ENCODE measurements at places on chromosomes 2 and 18. TPM values are rescaled to one million over a fixed set of nuclear protein-coding genes. Genes with fewer than 3 reads are reported as not detected.

DNA sequence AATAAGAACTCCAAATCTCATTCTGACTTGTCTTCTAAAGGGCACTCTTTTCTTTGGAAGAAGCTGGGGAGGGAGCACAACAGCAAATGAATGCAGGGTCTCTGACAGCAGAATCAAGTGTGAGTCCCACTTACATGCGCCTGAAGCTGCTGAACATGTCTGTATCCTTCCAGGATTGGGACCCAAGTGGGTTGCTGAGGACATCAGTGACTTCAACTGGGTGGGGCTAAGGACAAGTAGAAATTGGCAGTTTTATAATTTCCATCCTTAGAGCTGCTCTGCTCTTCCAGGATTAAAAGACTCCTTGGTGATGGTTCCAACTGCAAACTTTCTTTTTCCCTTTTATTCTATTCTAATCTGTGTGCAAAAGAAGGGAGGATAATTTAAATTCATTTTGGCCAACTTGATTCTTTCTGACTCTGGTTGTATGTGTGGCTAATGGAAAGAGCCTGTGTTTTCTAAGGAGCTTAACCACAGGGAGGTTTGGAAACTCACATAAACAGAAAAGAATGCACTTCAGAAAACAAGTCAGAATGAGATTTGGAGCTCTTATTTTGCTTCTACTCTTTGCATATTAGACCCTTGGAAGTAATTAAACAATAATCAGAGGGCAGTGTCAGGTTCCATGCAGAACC is 20.6 kb downstream of the ANTXR1 start:
- H3K36me3 ChIP-seq = no peaks in the 10 kb centered on the region
- DNase-seq = no peak
- no peak overlapping the region for H3K27ac ChIP-seq
- H3K27me3 ChIP-seq = peaks cover 56% of the 10 kb centered on the region
- no peaks in the 10 kb centered on the region for H3K4me1 ChIP-seq
- H3K4me3 ChIP-seq = no peak overlapping the region

The KLHL14 gene
- total RNA-seq = not detected

DNA sequence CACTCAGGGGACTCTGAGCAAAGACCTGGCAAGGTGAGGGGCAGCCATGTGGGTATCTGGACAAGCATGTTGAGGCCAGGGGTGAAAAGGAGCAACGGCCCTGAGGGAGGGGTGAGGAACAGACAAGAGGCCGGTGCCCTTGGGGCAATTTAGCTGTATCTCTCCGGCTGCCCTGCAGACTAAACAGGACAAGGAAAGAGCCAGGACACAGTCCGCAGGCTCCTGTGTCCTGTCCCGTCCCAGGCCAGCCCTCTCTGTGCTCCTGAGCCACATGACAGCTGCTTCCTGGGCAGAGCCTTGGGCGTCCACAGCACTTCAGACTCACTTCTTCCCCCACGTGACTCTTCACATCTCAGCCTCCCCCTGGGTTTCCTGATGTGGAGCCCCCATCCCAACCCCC is 206.1 kb downstream of the KLHL29 start:
- no peak overlapping the region for H3K4me3 ChIP-seq
- no peaks in the 10 kb centered on the region for H3K4me1 ChIP-seq

DNA sequence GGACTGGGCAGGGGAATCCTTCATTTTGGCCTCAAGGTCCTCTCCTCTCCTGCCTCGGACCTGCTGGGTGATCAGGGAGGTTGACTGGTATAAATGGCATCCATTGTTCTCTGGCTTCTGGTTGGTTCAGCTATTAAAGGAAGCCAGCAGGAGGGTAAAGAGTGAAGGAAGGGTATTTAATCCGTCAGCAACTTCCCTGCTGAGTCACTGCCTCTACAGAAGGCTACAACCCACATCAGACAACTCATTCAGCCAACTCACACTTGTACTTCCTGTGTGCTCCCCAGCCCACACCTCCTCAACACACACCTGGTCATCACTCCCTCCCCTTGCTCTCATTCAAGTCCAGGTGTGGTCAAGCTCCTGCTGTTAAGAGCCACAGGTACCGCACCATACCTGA is 68.3 kb upstream of the MRPS9 start:
- no peaks in the 10 kb centered on the region for H3K36me3 ChIP-seq
- no peak for DNase-seq
- H3K4me3 ChIP-seq = no peak overlapping the region
- no peak overlapping the region for H3K27ac ChIP-seq

DNA sequence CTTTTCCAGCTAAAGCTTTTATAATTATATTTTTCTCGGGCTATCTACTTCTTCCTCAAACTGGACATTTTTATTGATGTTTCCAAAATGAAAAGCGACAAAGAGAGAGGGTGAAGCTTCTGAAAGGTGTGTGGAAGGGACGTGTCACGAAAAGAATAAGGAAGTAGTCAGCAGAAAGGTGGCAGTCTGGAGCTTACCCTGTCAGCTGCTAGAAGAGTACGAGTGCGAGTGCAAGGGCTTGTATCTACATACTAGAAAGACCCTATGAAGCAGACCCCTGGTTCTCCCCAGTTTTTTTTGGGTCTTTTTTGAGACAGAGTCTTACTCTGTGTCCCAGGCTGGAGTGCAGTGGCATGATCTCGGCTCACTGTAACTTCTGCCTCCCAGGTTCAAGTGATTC is 14.6 kb downstream of the FHL2 start:
- H3K36me3 ChIP-seq = peaks cover 6% of the 10 kb centered on the region
- H3K4me1 ChIP-seq = peaks cover 6% of the 10 kb centered on the region
- DNase-seq = no peak
- H3K27me3 ChIP-seq = no peaks in the 10 kb centered on the region
- H3K27ac ChIP-seq = no peak overlapping the region

GRCh38 chr2:127663566-127664064 is 11.7 kb downstream of the LIMS2 start:
- H3K27me3 ChIP-seq = peaks cover 58% of the 10 kb centered on the region
- no peak overlapping the region for H3K4me3 ChIP-seq
- peaks cover 3% of the 10 kb centered on the region for H3K4me1 ChIP-seq
- H3K36me3 ChIP-seq = no peaks in the 10 kb centered on the region
- DNase-seq = no peak
- no peak overlapping the region for H3K27ac ChIP-seq

DNA sequence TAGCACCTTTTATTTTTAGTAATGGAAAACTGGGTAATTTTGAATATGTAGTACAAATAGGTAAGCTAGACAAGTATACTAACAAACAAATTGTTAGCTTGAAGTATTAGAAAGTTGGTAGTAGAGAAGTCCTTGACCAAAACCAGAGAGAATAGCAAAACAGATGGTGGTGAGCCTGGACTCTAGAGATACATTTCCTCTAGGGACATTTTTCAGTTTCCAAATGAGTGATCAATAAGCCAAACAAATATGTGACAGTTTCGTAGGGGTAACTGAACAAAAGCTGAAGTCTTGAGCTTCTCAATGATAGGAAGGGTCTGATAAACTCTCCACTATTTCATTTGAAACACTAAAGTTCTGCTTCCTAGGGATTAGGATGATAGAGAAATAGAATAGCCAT is 692.0 kb upstream of the FAM98A start:
- H3K36me3 ChIP-seq = no peaks in the 10 kb centered on the region
- no peaks in the 10 kb centered on the region for H3K4me1 ChIP-seq
- no peak for DNase-seq
- no peak overlapping the region for H3K27ac ChIP-seq
- H3K4me3 ChIP-seq = no peak overlapping the region

- peak overlapping the region; percentile 97 for H3K27ac ChIP-seq
- no peaks in the 10 kb centered on the region for H3K27me3 ChIP-seq
- no peak for DNase-seq
- peaks cover 25% of the 10 kb centered on the region for H3K36me3 ChIP-seq
- H3K4me1 ChIP-seq = peaks cover 51% of the 10 kb centered on the region
- H3K4me3 ChIP-seq = peak overlapping the region; percentile 98
Measured at GRCh38 chr2:207164006-207164831, 1.5 kb downstream of the KLF7 start.

GRCh38 chr2:175836361-175836760 is 165.7 kb downstream of the LNPK start:
- no peaks in the 10 kb centered on the region for H3K36me3 ChIP-seq
- H3K4me3 ChIP-seq = no peak overlapping the region
- H3K27ac ChIP-seq = no peak overlapping the region
- DNase-seq = no peak
- no peaks in the 10 kb centered on the region for H3K4me1 ChIP-seq

GRCh38 chr18:63179422-63179821 is 140.1 kb downstream of the BCL2 start:
- no peak for DNase-seq
- no peak overlapping the region for H3K4me3 ChIP-seq
- H3K36me3 ChIP-seq = peaks cover 49% of the 10 kb centered on the region
- peaks cover 43% of the 10 kb centered on the region for H3K4me1 ChIP-seq
- H3K27me3 ChIP-seq = no peaks in the 10 kb centered on the region
- H3K27ac ChIP-seq = no peak overlapping the region

- peaks cover 41% of the 10 kb centered on the region for H3K4me1 ChIP-seq
- peak overlapping the region; percentile 77 for H3K4me3 ChIP-seq
- H3K36me3 ChIP-seq = peaks cover 40% of the 10 kb centered on the region
Measured at GRCh38 chr18:79515944-79516351, 120.2 kb downstream of the NFATC1 start.

GRCh38 chr2:960061-960736 is 9.6 kb downstream of the SNTG2 start:
- no peak overlapping the region for H3K4me3 ChIP-seq
- no peak for DNase-seq
- no peak overlapping the region for H3K27ac ChIP-seq
- peaks cover 9% of the 10 kb centered on the region for H3K27me3 ChIP-seq
- H3K36me3 ChIP-seq = no peaks in the 10 kb centered on the region

- H3K27ac ChIP-seq = no peak overlapping the region
- H3K4me1 ChIP-seq = no peaks in the 10 kb centered on the region
- no peak for DNase-seq
- no peaks in the 10 kb centered on the region for H3K36me3 ChIP-seq
- no peaks in the 10 kb centered on the region for H3K27me3 ChIP-seq
Measured at GRCh38 chr18:72973841-72974240, 106.1 kb upstream of the NETO1 start.

The DRC1 gene
- total RNA-seq = not detected

The TFPI gene
- total RNA-seq = 0.50 TPM

The CIDEA gene
- not detected for total RNA-seq

The SPEG gene
- total RNA-seq = not detected

GRCh38 chr18:13521418-13521817 is 204.9 kb downstream of the FAM210A start:
- H3K4me1 ChIP-seq = no peaks in the 10 kb centered on the region
- no peak overlapping the region for H3K27ac ChIP-seq
- H3K36me3 ChIP-seq = peaks cover 17% of the 10 kb centered on the region

GRCh38 chr18:55268628-55269275 is 309.5 kb upstream of the CCDC68 start:
- no peak for DNase-seq
- no peak overlapping the region for H3K4me3 ChIP-seq
- H3K27ac ChIP-seq = peak overlapping the region; percentile 70
- H3K36me3 ChIP-seq = peaks cover 9% of the 10 kb centered on the region
- no peaks in the 10 kb centered on the region for H3K27me3 ChIP-seq
- peaks cover 23% of the 10 kb centered on the region for H3K4me1 ChIP-seq

The GCG gene
- not detected for total RNA-seq

DNA sequence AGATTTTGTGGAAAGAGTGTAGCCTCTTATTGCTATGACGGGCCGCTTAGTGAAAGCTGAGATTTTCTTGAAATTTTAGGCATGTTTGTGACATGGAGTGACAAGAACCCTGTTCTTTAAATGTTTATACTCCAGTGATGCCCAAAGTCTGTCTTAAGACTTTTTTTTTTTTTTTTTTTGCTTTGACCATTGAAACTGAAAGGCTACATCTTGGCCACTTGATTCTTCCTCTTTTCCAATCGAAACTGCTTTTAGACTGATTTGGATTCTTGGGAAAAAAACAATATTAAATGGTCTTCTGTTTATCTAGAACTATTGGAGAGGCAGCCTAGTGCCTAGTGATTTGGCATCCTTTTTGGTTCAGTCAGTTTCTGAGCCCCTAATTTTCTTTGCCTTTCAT is 2.4 kb upstream of the SLC8A1 start:
- peaks cover 3% of the 10 kb centered on the region for H3K36me3 ChIP-seq
- H3K4me1 ChIP-seq = peaks cover 22% of the 10 kb centered on the region
- peaks cover 45% of the 10 kb centered on the region for H3K27me3 ChIP-seq
- H3K27ac ChIP-seq = no peak overlapping the region
- DNase-seq = no peak
- H3K4me3 ChIP-seq = no peak overlapping the region

The SPDYA gene
- total RNA-seq = 1.8 TPM

GRCh38 chr18:50494569-50494968 is 65.3 kb upstream of the MAPK4 start:
- peaks cover 3% of the 10 kb centered on the region for H3K27me3 ChIP-seq
- no peak for DNase-seq
- H3K4me3 ChIP-seq = no peak overlapping the region
- no peak overlapping the region for H3K27ac ChIP-seq
- H3K4me1 ChIP-seq = no peaks in the 10 kb centered on the region
- H3K36me3 ChIP-seq = no peaks in the 10 kb centered on the region

GRCh38 chr2:108907822-108908712 is 81.0 kb downstream of the EDAR start:
- H3K27me3 ChIP-seq = no peaks in the 10 kb centered on the region
- DNase-seq = no peak
- H3K27ac ChIP-seq = no peak overlapping the region
- no peaks in the 10 kb centered on the region for H3K4me1 ChIP-seq

GRCh38 chr2:211328126-211328525 is 771.7 kb downstream of the CPS1 start:
- H3K4me1 ChIP-seq = no peaks in the 10 kb centered on the region
- H3K36me3 ChIP-seq = no peaks in the 10 kb centered on the region
- DNase-seq = no peak
- no peak overlapping the region for H3K4me3 ChIP-seq
- no peak overlapping the region for H3K27ac ChIP-seq

The ABCB11 gene
- total RNA-seq = not detected

The SCN9A gene
- not detected for total RNA-seq

The SERPINB2 gene
- total RNA-seq = not detected

The RNF181 gene
- total RNA-seq = 130 TPM

DNA sequence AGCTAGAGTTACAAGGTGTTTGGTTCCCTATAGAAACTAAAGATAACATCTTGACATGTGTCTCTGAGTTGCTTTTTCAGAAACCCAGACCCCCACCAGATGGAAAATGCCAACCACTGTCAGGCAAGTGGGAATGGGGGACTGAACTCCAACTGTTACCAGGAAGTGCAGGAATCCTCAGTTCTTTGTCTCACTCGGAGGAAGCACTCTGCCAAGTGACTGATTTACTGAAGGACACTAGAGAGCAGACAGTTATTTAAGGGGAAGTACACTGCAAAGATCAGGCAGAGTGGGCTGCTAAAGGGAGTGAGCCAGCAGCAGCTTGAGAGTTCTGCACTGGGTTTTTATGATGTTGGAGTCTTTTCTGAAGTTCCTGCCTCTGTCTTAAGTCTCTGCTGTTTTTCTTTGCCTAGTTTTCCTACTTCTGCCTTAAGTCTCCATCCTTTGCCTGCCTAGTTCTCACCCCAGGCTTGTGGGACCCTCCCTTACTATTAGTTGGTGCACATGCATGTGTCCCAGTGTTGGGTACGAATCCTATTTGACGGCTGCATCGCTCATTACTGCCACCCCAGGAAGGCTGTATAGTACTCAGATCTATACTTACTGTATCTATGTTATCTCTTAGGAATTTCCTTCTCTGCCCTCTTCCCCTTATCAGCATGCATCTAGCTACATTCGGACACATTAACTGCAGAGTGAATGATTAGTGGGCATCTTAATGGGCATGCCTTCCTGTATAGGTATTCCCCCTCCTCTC is 97.1 kb downstream of the TEX51 start:
- H3K4me1 ChIP-seq = no peaks in the 10 kb centered on the region
- no peaks in the 10 kb centered on the region for H3K36me3 ChIP-seq
- H3K4me3 ChIP-seq = no peak overlapping the region
- DNase-seq = no peak

- H3K27ac ChIP-seq = no peak overlapping the region
- H3K4me3 ChIP-seq = no peak overlapping the region
- peaks cover 24% of the 10 kb centered on the region for H3K4me1 ChIP-seq
- H3K27me3 ChIP-seq = no peaks in the 10 kb centered on the region
- H3K36me3 ChIP-seq = peaks cover 11% of the 10 kb centered on the region
Measured at GRCh38 chr2:165874445-165875039, 79.0 kb downstream of the TTC21B start.

The STK39 gene
- total RNA-seq = 46.0 TPM
